ENCODE measurements at places on chromosomes 11 and 22.
A peak's percentile ranks its signal among the peaks of the same experiment; 100 is the strongest.

DNA sequence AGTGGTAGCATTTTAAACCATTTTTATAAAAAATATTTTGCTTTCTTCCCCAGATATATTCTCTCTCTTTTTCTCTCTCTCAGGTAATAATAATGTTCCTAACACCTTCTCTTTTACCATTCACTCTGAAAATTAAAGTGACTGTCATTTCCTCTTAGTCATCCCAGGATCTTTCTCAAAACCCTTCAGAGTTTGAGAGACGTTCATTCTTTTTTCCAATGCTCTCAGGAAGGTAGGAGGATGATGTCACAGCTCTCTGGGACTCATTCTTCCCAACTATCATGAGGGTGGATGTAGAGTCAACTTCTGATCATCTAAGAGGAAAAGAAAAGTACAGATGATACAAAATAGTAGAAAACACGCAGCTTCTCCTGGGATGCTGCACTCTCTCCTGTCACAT is 60.2 kb upstream of the CRTAM start:
- DNase-seq = no peak

DNA sequence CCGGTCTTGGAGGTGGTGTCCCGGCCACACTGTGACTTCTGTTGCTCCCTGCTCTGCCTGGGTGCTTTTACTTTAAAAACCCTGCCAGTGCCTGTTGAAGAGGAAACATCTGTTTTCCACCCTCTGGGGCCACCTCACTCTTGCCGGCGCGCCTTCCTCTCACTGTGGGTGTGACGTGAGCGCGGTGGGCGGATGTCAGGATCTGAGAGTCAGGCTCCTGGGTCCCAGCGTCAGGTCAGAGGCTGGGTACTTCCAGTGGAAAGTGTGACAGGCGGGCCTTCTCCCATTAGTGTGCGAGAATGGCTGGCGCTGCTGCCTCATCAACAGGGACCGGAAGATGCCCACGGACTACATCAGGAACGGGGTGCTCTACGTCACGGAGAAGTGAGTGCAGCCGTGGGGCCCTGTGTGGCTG is 54.2 kb downstream of the GRAMD4 start:
- DNase-seq = no peak

GRCh38 chr11:93870616-93871015 is 20.2 kb upstream of the VSTM5 start:
- no peak for DNase-seq

DNA sequence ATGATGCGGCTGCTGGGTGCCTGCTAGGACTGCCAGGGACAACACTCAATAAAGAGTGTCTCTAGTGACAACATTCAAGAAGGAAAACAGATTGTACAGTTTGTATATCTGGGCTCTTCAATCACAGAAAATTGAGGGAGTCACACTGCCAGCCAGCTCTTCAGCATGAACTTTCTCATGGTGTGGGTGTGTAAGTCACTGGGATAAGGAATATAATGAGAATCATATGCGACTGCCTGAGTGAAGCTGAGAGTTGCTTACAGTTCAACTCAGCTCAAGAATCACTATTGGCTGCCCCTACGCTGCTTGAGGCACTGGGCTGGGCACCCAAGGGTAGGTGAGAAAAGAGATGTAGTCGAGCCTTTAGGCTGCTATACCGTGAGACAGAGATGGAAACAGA is 328.1 kb upstream of the PITPNB start:
- no peak for DNase-seq

- DNase-seq = no peak
These were observed 27.0 kb upstream of the HIKESHI start for GRCh38 chr11:86274999-86275398.

DNA sequence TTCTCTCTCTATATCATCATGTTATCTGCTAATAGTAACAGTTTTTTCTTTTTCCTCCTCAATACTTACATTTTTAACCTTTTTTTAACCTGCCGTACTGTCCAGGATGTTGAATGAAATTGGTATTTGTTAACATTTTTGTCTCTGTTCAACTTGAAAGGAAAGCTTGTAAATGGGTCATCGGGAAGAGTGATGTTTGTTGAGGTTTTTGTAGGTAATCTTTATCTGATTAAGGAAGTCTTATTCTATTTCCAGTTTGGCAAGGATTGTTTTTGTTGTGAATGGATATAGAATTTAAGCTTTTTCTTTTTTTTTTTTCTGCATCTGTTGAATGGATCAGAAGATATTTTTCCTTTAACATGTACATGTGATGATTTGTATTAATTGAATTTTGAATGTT is 8.1 kb upstream of the NNMT start:
- DNase-seq = no peak

DNA sequence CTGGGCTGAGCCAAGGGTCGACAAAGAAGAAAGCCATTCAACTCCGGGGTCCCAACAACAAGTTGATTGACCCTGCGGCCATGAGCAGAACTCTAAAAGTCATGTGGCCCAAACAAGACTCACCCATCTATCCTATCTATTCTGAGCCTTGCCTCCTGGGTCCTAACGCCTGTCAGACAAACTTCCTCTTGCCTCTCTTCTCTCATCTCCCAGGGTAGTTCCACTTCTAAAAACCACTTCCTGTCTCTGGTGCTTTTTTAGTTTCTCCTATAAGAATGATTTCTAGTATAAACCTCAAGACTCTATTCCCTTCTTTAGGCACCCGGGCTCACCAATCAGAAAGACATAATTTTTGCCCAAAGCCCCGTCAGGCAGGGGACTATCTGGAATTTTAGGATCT is 530.2 kb downstream of the DLG2 start:
- DNase-seq = no peak

DNA sequence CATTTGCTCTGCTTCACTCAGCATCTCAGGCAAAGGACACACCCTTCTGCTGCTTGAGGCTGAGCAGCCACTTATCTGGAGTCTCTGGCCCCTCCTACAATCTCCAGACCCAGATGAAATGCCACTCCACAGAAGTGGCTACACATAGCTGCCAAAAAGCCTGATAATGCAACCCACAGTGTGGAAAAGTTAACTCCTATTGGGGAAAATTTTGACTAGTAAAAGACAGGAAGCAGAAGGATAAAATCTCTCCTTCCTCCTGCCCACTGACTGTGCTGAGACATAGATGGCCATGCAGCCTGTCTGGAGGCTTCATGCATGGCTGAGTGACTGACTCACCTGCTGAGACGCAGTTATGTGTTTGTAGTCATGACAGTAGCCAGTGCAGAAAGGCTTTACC is 92.3 kb upstream of the TEAD1 start:
- no peak for DNase-seq

DNA sequence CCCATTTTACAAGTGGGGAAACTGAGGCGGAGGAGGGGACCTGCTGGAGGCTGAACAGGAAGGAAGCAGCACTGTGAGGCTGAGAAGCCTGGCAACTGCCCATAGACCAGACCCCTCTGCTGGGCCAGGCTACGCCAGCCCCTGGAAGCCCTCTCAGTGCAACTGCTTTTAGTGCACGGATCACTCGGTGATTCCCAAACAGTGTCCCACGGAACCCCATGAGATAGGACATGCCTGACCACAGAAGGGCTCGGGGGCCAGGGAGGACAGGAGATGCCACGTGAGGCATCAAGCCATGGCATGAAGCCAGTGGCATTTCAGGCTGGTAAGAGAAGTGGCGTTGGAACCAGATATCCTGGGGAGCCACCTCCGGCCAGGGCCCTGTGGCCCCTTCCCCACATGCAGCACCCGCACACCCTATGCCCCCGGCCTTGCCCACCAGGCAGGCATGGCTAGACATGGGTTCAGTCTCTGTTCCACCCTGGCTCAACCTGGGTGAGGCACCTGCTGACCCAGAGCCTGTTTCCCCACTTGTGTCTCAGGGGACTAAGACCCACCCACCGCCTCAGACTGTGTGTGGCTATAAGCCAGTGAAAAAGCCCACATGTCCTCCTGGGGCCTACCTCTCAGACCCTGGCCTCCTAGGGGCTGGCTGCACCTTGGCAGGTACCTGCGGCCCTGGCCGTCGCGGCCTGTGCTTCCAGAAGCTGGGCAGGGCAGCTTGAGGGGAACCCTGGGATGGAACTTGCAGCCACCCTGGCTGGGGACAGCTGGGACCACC is 84.1 kb downstream of the WNT7B start:
- no peak for DNase-seq

GRCh38 chr11:112605093-112605666 is 344.5 kb upstream of the PLET1 start:
- peak; percentile 82 for DNase-seq

GRCh38 chr11:6057452-6057851 is 26.9 kb upstream of the OR56A1 start:
- DNase-seq = no peak

- no peak for DNase-seq
These were observed 125.4 kb downstream of the CASP12 start for GRCh38 chr11:104772806-104773241.

GRCh38 chr11:65525546-65526480 is 930 bp downstream of the SCYL1 start:
- DNase-seq = no peak

- no peak for DNase-seq
These were observed 2.6 kb downstream of the BMAL1 start for GRCh38 chr11:13280092-13280722.

GRCh38 chr11:42974510-42975179 is 337.2 kb upstream of the API5 start:
- peak; percentile 12 for DNase-seq

DNA sequence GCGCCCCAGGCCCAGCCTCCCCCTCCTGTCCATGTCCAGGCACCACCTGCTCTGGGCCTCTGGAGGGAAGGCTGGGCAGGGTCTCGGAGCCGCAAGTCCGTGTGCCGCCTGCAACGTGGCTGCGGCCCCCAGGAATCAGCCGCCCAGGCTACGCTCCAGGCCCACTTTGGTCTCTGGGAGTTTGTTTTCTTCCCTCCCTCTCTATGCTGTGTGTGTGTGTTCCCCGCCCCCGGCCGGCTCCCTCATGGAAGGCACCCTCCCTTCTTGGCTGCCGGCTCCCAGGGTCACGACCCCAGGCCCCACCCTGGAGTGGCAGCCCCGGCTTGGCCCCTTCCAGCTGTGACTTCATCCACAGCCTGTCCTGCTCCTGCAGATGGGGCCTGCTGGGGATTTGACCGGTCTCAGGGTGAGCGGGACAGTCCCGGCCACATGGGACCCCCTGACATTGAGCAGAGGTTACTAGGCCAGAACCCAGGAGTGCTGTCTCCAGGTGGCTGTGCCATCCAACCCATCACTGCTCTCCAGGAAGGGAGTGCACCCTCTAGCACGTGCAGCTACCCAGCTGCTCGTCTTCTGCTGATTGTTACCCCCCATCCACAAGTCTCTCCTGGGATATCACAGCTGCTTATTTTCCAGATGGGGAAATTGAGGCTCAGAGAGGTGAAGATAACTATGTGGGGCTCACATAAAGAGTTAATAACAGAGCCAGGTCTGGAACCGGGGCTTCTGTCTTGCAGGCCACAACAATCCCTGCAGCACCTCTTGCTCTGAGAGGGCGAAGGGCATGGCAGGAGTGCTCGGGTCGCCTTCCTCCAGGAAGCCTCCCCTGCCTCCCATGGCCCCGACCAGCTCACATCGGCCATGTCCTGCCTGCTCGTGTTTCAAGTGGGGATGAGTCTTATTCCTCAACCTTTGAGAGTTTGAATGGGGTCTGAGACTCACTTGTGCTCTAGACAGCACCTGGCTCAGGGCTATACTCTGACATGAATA is 2.8 kb upstream of the LIF start:
- DNase-seq = no peak

- DNase-seq = no peak
These were observed 12.9 kb upstream of the POU2AF3 start for GRCh38 chr11:111285189-111286091.

GRCh38 chr11:112748713-112749543 is 212.3 kb upstream of the NCAM1 start:
- DNase-seq = no peak

GRCh38 chr11:77072851-77073327 is 6.1 kb downstream of the CAPN5 start:
- no peak for DNase-seq

DNA sequence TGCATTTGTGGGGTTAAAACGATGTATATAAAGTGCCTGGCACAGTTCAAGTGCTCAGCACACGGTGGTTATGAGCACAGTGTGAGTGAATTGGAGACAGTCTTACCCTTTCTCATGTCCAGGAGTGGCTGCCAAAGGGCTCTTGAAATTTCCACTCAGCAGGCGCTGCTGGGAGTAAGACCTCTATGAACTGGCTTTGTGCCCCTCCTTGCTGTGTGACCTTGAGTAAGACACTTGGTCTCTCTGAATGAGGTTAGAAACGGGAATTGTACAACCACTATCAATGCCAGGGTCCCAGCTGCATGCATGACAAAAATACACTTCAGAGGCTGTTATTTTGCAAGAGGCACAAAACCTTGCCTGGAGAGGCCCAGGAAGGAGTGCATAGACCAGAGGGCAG is 86.6 kb downstream of the TSPAN18 start:
- DNase-seq = no peak

DNA sequence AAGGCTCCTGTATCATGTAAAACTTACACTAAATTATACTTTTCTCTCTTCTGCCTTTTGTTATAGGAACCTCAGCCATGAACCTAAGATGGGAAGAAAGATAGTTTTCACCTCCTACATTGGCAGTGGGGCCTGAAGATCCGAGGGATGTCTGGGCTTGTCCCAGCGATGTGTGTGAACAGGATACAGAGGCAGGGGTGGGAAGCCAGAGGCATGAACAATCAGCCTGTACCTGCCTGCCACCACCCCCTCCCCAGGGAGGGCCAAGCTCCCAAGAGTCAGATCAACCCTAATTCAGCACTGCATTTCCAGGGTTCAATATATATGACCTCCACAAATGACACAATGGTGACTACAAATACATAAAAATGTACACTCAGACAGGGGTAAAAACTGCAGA is 9.4 kb downstream of the KIAA0930 start:
- no peak for DNase-seq

DNA sequence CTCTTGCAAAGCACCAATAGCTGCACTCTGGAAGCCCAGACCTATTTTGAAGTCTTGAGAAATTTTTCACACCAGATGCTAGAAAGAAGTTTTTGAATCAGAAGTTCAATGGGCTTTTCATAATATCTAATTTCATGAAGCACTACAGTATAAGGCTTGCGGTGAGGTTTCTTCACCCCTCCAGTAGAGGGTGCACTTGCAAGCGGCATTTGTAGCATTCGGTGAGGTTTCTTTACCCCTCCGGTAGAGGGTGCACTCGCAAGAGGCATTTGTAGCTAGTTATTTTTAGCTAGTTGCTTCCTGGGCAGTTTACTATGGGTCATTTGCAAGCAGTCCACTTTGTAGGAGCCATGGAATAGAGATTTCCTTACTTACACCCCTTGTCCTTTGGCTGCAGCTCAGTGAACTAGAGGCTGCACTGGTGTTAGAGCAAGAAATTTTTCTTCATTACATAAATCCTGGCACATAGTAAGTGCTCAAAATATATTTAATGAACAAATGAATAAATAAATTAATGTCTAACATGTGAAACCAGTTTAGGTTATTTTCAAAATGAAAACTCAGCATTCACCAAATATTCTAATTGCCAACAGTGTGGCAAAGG is 7.8 kb upstream of the NOX4 start:
- no peak for DNase-seq

- no peak for DNase-seq
These were observed 54.1 kb downstream of the GRIK4 start for GRCh38 chr11:120565466-120566155.

GRCh38 chr22:46587061-46587460 is 33.1 kb upstream of the GRAMD4 start:
- DNase-seq = no peak
